Right atrium auricular region (tissue), 2 donors: ENCODE measurements at places on chromosomes 3 and 15.

- no peak for DNase-seq
Observed at GRCh38 chr3:69842351-69842750, 103.1 kb downstream of the MITF start.

GRCh38 chr3:197298341-197298944 lies at the start of gene DLG1:
DLG1 (minus strand) TSS chr3:197298612; CDS start chr3:197297204, 1,408 bp downstream.
- DNase-seq, result peak; percentile 91

- DNase-seq, result peak; percentile 94
Observed at GRCh38 chr15:77496715-77497109, 76.0 kb downstream of the HMG20A start.

DNA sequence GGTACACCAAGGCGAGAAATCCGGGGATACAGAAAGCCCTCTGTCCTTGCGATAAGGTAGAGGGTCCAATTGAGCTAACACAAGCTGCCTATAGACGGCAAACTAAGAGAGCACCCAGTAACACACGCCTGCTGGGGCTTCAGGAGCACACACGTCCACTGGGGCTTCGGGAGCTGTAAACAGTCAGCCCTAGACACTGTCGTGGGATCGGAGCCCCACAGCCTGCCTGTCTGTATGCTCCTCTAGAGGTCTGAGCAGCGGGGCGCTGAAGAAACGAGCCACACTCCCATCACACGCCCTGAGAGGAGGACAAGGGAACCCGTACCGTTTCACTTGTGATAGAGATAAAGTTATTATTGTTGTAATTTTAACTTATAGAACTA lies 486 bp downstream of the SAMMSON start:
- DNase-seq, result no peak

GRCh38 chr3:15757824-15758223 lies 40.0 kb downstream of the ANKRD28 start:
- no peak for DNase-seq

DNA sequence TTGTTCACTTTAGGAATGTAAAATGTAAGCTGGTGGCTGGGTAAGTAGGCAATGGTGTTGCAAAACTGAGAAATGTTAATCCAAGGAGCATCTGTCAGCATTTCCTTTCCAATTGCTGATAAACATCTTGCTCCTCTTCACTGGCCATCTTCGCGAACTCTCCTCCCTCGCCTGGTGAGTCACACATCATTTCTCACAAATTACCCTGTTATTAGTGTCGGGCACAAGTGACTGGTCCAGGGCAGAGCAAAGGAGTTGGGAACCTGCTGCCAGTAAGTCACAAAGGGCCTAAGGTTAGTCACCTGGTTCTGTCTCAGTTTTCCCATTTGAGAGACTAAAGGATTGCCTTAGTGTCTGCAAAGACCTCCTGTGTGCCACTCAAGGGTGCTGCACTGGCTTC lies 13.0 kb downstream of the CERS3 start:
- DNase-seq, result no peak

DNA sequence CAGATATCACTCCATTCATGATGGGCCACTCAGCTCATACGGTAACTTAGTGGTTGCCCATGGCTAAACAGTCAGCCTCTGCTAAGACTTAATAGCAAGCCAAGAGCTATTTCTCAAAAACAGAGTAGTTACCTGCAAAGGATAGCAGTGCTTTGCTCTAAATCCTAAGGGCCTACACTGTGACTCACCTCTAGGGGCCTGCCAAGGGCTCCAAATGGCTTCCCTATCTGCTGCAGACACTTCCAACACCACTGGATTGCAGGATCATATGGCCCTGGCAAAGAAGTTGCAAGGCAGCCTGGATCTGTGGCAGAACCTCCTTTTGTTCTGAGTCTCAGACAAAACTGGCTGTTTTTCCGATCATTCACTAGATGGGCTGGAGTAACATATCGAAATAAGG lies 17.8 kb downstream of the CGGBP1 start:
- no peak for DNase-seq

DNA sequence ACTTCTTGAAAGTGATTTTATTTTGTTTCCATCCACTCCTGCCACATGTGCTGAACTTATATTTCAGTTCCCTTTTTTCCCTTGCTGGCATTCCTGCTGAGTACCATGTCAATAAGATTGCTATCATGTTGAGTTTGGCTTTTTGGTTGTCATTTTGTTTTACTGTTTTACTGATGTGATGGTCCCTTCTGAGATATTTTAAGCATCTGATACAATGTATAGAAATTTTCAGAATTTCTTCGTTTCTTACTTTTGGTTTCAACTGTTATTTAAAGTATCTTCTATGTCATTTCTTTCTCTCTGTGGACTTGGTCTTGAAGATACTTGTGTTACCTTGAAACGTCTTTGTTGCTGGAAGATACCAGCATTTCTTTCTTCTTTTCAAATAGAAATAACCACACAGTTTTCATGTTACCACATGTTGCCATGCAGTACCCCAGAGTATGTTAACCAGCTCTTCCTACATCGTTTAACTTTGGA lies 14.1 kb downstream of the SIDT1 start:
- DNase-seq, result no peak

GRCh38 chr3:161212171-161212771 lies 8.8 kb upstream of the NMD3 start:
- no peak for DNase-seq

DNA sequence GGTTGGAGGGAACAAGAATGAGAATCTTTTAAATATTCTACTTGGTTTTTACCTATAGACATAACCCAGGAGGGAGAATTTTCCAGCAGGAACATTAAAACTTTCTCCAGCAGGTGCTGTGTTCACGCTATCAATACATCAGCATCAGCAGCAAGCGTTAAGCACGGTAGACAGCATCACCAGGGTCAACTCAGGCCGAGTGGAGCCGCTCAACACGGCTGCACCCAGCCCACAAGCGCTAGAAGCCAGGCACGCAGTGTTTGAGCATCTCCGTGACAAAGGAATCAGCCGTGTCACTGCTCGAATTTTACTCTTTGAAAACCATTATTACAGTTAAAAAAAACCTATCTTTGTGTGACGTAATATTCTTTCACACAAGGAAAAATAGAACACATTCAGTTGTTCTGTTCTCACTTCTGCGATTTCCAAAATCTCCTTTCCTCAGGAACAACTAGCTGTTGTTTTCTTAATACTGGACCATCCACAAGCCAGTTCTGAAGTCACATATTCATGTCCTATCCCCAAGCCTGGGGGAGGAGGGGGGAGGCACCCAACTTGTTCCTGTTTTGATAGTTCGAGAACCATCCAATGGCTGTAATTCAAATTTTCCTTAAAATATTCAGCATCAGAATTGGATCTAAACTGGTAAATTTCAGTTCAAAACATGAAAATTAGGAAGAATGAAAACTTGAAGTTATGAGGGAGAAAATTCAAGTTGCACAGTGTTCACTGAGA lies 77.9 kb downstream of the ADAMTS17 start:
- peak; percentile 57 for DNase-seq

DNA sequence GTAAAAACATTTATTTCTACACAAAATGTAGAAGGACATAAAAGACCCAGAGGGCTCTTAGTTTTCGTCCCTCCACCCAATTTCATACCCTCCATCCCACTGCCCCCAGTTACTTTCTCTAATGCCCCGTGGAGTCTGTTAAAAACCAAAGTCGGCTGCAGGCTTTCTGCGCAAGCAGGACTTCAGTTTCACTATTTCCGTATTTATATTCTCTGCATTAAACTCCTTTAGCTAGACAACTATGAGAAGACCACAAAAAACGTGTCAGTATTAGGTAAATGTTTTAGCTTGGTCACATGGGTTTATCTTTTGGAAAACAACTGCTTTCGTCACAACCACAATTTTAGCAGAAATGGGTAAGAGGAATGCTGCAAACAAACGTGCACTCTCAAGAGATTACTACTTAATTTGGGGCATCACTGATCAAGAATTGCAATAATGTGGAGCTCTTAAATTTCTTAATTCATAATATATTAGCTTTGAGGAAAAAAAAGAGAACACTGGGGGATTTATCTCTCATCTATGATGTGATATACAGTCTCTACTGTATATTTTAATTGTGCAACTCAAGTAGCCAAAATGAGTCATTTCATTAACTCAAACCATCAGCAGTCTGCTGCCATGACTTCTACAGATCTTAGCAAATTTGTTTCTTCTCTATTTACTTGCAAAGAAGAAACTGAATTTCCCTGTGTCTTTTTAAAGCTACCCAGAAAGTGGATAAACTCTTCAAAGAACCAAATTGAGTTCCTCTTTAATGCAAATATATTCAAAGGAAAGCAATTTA lies 740 bp upstream of the NSMCE3 start:
- no peak for DNase-seq

- DNase-seq, result no peak
Observed at GRCh38 chr3:154953538-154953937, 126.6 kb upstream of the MME start.

- no peak for DNase-seq
Observed at GRCh38 chr15:48981941-48982340, 18.2 kb upstream of the SHC4 start.

GRCh38 chr3:126284258-126284904 lies 72.8 kb downstream of the KLF15 start:
- DNase-seq, result no peak

GRCh38 chr15:61499376-61499775 lies 270.3 kb upstream of the RORA start:
- no peak for DNase-seq

DNA sequence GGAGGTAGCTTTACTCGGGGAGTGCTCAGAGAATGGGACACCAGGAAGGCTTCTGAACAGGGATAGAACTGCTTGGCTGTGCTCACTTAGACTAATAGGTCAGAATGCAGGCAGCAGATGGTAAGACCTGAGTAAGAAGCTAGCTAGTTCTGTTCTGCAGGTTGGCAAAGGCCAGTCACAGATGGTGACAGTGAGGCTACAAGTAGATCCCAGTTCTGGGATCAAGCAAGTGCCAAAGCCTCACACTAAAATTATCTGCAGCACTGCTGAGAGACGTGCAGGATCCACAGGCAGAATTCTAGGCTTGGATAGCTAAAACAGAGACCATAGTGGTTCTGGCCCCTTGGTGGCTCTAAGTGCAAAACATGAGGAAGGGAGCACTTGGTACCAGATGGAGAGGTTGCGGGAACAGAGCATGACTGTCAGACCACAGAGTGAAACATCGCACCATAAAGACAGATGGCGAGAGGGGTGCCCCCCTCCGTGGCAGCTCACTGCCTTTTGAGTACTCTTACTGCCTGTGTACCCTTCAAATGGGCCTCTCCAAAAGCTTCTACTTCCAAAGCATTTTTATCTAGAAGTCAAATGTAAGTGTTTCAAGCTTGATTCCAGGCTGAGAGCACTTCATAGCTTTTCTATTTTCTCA lies 3.6 kb upstream of the GLCE start:
- DNase-seq, result no peak

- DNase-seq, result no peak
Observed at GRCh38 chr3:30576946-30577345, 29.5 kb upstream of the TGFBR2 start.

GRCh38 chr3:141255846-141256261 lies 24.2 kb downstream of the PXYLP1 start:
- no peak for DNase-seq

DNA sequence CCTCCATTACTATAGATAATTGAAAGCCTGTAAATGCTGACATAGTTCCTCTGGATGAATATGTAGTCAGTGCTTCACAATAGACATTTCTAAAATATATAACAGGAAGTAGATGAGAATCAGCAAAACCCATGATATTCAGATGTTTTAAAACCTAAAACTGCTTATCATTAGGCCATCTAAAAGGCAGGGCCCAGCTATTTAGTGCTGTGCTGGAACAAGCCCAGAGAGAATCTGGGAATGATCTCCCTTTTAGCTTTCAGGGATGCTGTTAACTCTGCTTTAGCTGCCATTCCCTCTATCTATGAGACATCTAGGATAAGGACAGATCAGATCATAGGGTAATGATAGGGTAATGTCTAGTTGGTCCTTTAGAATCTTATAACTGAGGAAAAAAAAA lies 106.8 kb downstream of the SLMAP start:
- no peak for DNase-seq

DNA sequence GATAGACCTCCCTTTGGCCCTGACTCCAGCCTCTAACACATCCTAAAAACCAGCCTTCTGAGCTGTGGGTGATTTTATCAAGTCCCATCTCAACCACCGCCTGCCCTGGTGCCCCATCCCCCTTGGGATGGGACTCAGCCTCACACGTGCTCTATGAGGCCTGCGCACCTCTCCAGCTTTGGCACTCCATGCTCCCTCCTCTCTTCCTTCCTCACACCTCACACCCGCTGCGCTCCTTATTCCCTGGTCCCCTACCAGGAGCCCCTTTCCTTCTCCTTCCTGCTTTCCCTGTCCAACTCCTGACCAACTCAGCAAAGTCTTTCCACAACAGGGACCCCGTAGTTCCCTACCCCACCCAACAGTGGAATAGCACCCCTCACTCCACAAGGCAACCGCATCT lies 18.4 kb upstream of the SLC6A1 start:
- DNase-seq, result no peak

DNA sequence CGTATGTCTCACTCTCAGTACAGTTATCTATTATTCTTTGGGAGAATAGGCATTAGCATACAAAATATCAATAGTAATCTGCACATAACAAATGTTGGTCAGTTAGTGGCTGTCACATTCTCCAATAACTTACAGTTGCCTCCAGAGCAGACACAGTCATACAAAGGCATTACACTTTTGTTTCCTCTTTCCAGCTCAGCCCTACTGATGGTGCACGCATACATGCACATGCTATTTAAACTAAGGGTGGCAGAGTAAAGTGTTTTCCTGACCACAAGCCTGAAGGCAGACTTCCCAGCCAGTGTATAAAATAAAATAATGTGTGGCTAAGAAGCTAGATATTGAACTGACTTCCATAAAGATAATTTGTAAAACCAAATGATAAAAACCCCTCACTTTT lies 47.6 kb downstream of the PHLDB2 start:
- no peak for DNase-seq

- DNase-seq, result no peak
Observed at GRCh38 chr15:44194323-44195150, 534 bp downstream of the FRMD5 start.

DNA sequence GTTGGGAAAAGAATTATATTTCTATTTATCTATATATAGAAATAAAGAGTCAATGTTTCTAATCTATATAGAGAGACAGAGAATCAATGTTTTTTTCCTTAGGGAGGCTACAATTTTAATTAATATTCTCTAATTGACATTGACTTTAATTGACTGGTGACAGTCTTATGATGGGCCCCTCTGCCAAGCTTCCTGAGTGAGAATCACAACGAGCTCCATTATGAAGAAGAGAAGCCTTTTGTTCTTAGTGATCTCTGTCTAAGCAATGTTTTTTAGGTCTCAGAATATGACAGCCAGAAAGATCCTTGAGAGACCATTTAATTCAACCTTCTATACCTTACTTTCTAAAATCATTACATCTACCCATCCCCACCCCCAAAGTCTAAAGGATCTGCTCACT lies 70.9 kb downstream of the IGSF11 start:
- DNase-seq, result no peak

DNA sequence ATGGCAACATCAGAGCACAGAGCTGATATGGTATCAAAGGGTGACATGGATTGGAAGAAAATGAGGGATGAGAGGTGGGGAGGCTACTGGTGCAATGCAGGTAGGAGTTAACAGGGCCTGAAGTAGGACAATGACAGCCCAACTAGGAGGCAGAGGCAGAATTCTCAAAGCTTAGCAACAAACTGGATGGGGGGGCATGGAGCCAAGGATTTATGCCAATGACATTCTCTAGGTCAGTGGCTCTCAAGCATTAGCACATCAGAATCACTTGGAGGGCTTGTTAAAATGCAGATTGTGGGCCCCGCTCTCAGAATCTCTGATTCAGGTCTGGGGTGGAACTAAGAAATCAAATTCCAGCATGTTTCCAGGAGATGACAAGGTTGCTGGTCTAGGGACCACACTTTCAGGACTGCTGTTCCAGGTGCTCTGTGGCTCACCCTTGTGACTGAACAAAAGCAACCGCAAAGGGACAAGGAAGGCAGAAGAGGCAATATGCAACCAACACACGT lies 98.0 kb upstream of the TNIK start:
- DNase-seq, result no peak
